GM13977 (cell line): ENCODE measurements at places on chromosomes 7 and 10.
A peak's percentile ranks its signal among the peaks of the same experiment; 100 is the strongest.

- no peak for DNase-seq
Measured at GRCh38 chr10:91185239-91185875, 35.1 kb upstream of the PCGF5 start.

DNA sequence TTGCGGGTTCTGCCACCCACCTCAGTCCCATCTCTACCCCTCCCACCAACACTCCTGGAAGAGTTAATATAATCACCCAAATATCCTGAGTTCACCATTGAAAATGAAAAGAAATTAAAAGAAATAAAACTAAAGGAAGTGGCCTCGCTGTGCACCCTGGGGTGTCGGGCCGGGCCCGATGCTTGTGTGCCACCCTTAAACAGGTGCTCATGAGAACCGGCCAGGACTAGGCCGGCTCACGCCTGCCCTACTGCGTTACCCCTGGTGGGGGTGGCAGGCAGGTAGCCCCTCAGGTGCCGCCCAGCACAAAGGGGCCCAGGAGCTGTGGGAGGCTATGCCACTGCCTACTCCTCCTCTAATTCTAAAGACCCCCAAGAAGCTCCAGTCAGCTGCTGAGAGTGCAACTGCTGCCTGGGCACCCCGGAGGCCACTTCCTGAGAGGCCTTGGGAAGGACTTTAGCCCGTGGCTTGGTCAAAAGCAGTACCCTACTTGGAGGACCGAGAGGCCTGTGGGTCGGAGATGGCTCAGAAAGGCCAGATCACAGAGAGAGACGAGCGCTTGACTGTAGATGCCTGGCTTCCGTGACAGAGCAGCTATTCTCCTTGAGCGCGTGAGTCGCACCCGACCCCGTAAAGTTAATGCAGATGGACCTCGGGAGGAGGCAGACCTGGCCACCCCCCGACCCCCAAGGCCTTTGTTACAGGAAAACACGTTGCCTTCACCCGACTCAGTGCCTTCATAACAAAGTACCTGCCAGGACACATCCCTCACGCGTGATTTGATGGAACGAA lies 51.0 kb upstream of the PPP2R2D start:
- no peak for DNase-seq

GRCh38 chr7:3754493-3755341 lies 453.7 kb downstream of the SDK1 start:
- no peak for DNase-seq

DNA sequence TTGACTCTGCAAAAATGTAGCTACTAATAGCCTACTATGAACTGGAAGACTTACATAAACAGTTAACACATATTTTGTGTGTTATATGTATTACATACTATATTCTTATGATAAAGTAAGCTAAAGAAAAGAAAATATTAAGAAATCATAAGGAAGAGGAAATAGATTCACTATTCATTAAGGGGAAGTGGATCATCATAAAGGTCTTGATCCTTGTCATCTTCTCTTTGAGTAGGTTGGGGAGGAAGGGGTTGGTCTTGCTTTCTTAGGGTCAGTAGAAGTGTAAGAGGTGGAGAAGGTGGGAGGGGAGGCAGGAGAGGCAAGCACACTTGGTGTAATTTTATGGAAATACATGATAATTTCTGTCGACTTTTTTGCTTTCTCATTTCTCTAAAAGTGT lies 81.3 kb downstream of the NAMPT start:
- DNase-seq = no peak

GRCh38 chr7:114084472-114085312 lies 165.9 kb upstream of the PPP1R3A start:
- no peak for DNase-seq

- no peak for DNase-seq
Measured at GRCh38 chr7:1085910-1086421, 1.9 kb upstream of the GPER1 start.

DNA sequence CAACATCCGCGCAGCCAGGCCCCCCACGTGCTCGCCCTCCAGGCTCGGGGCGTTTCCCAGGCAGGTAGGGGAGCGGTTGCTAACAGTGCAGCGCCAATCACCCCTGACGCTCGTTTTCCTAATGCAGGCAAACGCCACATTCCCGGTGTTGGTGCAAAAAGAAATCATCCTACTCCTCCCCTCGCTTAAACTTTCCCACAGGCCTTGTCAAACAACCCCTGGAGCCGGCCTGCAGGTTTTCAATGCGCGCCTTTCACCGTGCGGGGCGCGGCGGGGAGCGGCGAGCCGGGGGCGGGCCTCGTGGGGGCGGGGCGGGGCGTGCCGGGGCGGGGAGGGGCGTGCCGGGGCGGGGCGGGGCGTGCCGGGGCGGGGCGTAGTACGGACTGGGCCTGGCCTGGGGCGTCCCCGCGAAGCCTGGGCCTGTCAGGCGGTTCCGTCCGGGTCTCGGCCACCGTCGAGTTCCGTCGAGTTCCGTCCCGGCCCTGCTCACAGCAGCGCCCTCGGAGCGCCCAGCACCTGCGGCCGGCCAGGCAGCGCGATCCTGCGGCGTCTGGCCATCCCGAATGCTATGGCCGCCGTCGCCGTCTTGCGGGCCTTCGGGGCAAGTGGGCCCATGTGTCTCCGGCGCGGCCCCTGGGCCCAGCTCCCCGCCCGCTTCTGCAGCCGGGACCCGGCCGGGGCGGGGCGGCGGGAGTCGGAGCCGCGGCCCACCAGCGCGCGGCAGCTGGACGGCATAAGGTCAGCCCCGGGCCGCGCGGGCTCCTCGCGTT lies at the start of gene ECHDC3:
ECHDC3 (plus strand) TSS at position 374 of the 770 bp plus-strand sequence; CDS start at position 569, 195 bp downstream.
- peak; percentile 95 for DNase-seq

DNA sequence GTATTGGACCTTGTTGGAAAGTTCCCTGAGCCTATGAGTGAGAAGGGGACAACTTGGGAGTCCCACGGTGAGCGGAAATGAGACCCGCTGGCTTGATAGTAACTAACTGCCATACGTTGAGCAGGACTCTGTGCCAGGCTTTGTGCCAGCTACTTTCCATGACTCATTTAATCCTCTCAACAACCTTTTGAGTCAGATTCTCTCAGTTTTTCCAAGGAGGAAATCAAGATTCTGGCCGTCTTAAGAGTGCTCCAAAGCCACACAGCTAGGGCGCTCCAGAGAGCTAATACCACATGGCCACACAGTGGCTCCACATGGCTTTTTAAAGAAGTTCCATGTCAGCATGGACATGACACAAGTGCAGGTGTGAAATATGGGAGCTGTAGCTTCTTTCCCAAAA lies 55.7 kb downstream of the NOD1 start:
- no peak for DNase-seq

GRCh38 chr7:38825721-38826440 lies 83.1 kb downstream of the VPS41 start:
- peak; percentile 31 for DNase-seq

DNA sequence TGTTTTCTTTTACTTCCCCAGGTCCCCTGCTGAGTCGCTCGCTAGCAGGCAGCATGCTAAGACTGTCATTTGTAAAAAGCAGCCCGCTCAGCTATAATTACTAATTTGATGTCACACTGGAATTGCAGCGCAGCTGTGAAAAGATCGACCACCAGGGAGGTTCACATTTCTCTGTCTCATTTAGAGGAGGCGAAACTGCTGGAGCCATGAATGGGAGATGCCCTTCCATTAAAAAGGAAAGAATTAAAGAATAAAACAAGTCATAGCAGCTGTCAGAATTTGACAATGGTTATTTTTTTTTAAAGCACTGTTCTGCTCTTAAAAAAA lies 153.5 kb downstream of the PIP4K2A start:
- DNase-seq = no peak

DNA sequence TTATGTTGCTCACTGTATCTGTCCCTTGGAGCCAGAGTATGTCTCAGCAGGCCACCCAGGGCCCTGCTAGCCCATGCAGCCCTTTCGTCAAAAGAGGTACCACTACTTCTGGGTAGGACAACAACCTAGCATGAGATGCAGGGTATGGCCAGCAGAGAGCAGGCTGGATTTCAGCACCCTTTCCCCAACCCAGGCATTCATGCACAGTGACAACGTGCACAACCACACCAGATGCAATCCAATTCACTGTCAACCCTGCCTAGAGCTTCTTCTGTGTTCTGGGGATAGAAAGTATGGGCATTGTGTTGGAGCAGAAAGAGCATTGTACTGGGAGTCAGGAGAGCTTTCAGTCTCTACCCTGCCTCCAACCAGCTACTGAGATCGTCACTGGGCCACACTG lies 37.9 kb downstream of the JAZF1 start:
- DNase-seq = no peak

GRCh38 chr7:96306385-96307125 lies 15.3 kb downstream of the SLC25A13 start:
- no peak for DNase-seq

- DNase-seq = no peak
Measured at GRCh38 chr10:5146920-5147254, 38.1 kb downstream of the AKR1C8 start.

DNA sequence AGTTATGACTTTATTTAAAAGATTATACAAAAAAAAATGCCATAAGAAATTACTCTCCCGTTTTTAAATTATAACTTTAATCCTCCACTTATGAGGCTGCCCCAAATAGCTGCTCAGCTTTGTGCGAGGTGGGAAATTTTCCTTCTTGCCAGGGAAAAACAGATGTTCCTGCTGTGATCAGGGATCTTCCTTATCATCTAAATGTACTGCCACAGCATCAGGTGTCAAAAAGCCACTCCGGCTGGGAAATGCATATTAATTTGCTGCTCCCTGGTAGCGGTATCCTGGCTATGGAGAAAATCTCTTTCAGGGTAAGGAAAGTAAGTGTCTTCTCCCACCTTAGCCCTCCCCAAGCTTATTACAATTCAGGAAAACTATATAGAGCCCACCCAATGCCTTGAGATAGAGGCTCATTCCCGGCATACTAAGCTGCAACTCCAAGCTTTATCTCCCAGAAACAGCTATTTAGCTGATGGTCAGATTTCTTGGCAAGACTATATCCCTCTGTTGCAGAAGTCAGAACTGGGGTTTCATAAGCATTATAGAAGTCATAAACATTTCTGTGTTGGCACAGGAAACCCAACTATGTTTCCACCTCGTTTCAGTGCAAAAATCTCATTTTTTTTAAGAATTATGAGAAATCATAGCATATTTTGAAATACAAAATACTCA lies 360.4 kb downstream of the PARD3 start:
- DNase-seq = no peak

- peak; percentile 80 for DNase-seq
Measured at GRCh38 chr10:71314028-71314693, 4.9 kb upstream of the SLC29A3 start.

DNA sequence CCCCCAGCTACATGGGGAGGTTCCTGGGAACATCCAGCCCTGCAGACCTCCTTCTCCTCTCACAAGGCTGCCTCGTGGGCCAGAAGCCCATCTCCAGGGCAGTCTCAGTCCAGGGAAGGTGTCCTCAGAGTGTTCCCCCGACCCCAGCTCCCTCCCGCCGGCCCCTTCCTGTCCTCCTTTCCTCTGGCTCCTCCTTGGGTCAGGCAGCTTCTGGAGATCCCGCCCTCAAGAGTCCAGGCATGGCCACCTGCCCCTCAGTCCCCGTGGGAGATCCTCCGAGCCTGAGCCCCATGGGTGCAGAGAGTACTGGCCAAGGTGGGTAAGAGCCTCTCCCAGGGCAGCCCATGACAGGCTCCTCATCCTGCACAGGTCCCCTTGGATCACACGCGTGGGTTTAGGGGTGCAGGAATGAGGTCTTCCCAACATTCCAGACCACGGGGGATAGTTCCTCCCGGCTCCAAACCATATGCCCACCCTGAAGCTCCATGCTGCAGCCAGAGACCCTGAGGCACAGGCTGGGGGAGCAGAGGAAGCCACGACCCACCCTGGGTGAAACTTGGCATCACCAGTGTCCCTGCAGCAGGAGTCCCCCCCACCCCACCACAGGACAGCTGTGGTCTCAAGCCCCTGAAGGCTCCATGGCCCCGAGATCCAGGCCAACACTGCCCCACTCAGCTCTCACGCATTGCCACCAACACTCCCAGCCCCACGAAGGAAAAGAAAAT lies 65.5 kb downstream of the OAT start:
- DNase-seq = no peak

GRCh38 chr7:74656441-74656836 lies 1.1 kb upstream of the GTF2I start:
- peak; percentile 36 for DNase-seq

GRCh38 chr10:6580279-6581029 lies 378 bp upstream of the PRKCQ start:
- DNase-seq = peak; percentile 88

- no peak for DNase-seq
Measured at GRCh38 chr7:31095286-31096197, 43.4 kb downstream of the ADCYAP1R1 start.

- no peak for DNase-seq
Measured at GRCh38 chr10:42953684-42954674, 122.9 kb upstream of the RET start.

GRCh38 chr7:96238976-96239766 lies 82.7 kb downstream of the SLC25A13 start:
- no peak for DNase-seq

GRCh38 chr7:9502269-9502668 lies 1068.9 kb downstream of the NXPH1 start:
- no peak for DNase-seq

- DNase-seq = no peak
Measured at GRCh38 chr7:113371416-113372043, 253.2 kb upstream of the SMIM30 start.

- no peak for DNase-seq
Measured at GRCh38 chr10:12507165-12507850, 158.0 kb downstream of the CAMK1D start.

DNA sequence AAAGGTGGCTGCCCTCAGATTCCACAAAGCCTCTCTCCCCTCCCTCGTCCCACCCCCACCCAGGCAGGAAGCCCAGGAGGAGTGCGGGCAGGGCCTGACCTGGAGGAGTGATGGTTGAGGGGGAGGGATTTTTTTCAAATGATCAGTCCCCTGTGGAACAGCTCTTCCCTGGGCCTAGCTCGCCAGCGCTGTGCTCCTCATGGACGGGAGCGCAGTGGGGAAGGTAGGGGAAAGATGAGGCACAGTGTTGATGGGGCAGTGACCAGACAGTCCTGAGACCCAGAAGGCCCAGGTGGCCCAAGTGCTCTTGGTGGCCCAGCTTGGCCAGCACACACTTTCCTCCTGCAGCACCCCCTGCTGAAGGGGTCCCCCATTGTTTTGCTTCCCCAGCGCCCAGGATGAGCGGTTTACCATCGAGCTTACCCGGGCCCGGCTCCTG lies 8.5 kb downstream of the SAP25 start:
- no peak for DNase-seq

DNA sequence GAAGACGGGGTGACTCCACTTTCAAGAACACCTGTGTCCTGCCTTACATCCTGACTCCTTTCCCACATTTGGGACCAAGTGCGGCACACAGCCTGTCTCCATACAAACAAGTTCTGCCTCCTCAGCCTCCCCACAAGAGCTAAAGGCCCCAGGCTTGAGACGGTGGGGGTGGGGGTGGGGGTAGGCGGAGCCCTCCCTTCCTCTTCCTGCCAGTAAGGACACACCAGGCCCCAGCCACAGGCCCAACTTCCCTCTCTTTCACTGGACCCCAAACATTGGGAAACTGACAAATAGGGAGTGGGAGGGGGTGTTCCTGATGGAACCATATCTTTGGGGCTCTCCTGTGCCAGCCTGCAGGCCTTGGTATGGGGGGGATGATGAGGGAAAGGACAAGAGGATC lies 4.6 kb downstream of the CDK5 start:
- DNase-seq = no peak

DNA sequence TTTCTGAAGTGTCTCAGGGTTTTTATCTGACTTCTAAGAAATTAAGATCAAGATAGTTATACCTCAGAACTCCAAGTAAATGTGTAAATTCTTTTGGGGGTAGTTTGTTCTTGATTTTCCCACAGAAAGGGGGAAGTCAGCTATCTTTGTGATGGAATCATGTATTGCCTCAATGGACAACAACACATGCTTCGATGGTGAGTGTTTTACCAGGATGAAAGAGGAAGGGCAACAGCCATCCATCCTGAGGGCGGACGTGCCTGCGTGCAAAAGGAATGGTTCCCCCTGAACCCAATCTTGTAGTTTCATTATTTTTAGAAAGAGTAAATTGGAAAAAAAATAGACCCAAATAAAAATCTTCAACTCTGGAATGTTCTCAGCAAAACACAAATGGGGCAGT lies 67.2 kb upstream of the ZPBP start:
- DNase-seq = no peak
